ENCODE measurements at places on chromosomes 5 and 9. TPM values are rescaled to one million over a fixed set of nuclear protein-coding genes. Genes with fewer than 3 reads are reported as not detected.

DNA sequence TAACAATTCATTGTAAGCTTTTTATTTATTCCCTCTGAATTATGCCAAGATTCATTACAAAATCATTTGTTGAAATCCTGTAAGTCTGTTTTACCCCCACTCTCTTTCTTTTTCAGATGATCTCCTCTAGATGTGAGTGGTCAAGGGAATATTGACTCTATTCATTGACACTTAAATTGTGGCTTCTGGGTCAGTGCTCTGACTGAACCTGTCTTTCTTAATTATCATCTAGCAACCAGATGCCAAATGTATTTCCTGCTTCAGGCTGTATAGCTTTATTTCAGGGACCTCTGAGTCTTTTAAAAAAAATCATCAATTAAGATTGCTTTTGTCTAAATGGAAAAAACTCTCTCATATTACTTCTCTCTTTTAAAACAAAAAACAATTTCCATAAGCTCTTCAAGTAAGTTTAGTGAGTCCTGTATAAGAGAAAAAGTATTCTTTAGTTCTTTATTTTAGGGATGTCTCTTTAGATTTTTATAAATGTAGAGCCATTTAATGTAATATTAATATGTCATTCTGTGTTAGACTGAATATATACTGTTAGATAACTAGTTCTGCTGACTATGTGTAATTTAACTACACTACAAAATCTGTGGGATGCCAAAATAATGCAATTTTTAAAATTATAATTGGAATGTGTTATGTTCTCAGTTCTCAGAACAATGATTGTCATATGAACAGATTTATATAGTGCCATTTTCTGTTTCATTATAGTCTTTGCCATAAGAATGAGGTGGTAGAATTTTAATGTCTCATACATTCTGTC, 645.8 kb upstream of the EDIL3 start:
- no peak for DNase-seq

GRCh38 chr5:88686726-88687125, 196.3 kb downstream of the MEF2C start:
- no peak for DNase-seq

GRCh38 chr5:121987052-121987684, 25.4 kb downstream of the SRFBP1 start:
- no peak for DNase-seq

HRH2 gene
- total RNA-seq = not detected

Data from bronchial epithelial cell (primary cell).